ENCODE measurements at places on chromosomes 2 and 18.

DNA sequence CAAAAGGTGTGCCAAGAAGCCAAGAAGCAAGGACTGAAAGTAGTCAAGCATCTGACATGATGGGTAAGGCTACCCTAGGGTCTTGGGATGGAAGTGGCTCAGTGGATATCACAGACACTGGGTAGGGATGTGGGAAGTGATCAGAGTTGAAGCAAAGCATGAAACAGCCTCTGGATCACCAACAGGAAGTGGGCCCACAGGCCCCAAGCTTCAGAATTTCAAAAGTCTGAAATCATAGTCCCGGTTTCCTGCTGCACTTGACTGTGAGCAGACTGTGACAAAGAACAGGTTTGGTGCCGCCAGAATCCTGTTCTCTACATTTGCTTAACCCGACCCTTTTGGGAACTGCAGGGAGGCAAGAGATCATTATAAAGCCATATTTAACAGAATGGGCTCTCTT, 57.4 kb downstream of the SP100 start:
- no peak for DNase-seq

DNA sequence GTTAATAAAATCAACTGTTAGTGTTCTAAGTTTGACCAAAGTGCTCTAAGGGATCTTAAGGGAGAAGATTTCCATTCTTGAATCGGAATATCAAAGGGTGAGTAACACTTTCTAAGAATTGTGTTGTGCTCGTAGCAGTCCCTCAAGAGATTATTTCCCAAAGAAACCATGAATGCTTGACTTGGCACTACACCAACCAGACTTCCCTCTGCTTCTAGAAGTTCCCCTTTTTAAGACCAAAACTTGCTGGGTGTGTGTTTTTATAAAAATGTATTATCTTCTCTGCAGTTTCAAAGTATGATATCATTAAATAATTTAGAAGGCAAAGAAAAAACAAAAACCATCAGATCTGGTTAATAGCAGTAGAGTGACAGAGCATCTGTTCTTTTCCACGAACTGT, 522.0 kb upstream of the FAM98A start:
- DNase-seq = no peak

- no peak for DNase-seq
Observed at GRCh38 chr2:113281910-113282746, 3.4 kb upstream of the PAX8 start.

DNA sequence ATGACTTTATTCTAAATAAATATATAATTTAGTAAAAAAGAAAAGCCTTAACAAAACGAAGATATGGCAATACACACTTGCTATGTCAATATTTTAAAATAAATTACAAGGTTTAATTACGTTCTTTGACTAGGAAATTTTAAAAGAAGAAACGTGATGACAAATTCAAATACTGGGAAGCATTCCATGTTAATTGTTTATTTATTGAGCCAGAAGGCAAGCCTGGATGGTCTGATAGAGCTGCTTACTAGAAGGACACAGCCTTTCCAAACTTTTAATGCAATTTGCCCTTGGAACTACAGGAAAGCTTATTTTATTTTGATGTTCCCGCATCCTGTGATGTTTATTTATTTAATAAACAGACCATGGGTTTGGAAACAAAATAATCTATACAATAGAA, 33.4 kb upstream of the DSEL start:
- DNase-seq = no peak

GRCh38 chr18:41765460-41765859, 189.6 kb upstream of the PIK3C3 start:
- no peak for DNase-seq

DNA sequence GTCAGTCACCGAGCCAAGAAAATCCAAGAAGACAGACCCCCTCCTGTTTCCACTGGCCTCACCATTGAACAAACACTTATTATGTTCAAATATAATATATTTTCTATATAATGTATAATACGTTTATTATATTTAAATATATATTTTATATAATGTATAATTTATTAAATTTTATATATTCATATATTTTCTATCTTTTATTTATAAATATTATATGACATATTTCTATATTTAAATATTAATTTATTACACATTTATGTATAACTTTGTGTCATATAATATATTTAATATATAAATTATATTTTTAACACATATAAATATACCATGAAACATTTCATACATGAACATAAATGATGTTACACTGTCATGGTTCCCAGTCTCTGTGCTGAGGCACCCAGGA, 60.9 kb upstream of the RMDN2 start:
- no peak for DNase-seq

GRCh38 chr2:85765081-85765731, 11.4 kb downstream of the ATOH8 start:
- DNase-seq = no peak

DNA sequence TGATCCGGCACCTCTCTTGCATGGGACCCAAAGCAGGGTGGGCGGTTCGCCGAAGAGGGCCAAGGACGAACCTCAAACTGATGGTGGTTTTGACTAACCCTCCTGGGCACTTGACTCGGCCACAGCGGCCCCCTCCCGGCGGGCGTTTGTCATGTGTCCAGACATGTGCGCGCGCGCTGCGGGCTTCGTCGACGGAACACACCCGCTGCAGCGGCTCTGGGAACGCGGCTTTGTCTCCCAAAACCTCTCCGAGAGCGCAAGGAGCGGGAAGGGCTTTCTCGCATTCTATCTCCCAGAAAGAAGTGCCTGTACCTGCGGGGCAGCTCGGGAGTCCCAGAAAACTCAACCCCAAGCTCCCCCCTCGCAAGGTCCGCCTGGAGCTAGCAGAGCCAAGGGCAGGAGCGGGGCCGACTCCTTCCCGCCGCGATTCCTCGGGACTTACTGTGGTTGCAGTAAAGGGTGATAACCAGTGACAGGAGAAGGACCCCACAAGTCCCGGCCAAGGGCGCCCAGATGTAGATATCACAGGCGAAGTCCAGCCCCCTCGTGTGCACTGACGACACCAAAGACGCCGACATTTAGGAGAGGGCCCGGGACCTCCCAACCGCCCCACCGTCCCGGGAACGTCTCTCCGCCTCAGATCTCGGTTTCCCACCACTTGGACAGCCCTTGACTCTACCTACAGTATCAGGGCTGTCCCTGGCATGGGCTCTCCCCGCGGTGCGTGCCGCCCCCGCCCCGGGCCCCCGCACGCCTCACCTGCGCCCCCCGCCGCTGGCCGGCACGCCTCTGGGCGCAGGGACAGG, 1.6 kb downstream of the CD8A start:
- no peak for DNase-seq

All from activated CD4-positive, alpha-beta T cell treated with anti-CD3 and anti-CD28 coated beads for 24 hours (primary cell).